ELR (cell line): ENCODE measurements at places on chromosomes 11 and 22.

GRCh38 chr22:50114221-50115021 lies 24.6 kb downstream of the MOV10L1 start:
- peak; percentile 69 for DNase-seq

GRCh38 chr11:134560066-134560465 lies 148.0 kb upstream of the B3GAT1 start:
- no peak for DNase-seq

- DNase-seq = no peak
These were observed 16.1 kb downstream of the SELENOO start for GRCh38 chr22:50216684-50217520.

DNA sequence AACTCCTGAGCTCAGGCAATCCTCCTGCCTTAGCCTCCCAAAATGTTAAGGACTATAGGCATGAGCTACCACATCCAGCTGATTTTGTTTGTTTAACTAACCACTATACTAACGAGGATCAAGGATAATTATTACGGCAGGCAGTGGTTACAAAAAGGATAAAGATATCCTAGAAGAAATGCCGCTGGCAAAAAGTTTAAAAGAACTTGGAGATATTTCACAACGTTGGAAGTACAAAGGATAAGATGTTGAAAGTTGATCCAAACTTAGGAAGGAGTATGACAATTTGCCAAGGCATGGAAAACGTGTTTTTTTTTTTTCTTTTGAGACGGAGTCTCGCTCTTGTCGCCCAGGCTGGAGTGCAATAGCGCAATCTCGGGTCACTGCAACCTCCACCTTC lies 13.4 kb downstream of the AP5B1 start:
- no peak for DNase-seq

DNA sequence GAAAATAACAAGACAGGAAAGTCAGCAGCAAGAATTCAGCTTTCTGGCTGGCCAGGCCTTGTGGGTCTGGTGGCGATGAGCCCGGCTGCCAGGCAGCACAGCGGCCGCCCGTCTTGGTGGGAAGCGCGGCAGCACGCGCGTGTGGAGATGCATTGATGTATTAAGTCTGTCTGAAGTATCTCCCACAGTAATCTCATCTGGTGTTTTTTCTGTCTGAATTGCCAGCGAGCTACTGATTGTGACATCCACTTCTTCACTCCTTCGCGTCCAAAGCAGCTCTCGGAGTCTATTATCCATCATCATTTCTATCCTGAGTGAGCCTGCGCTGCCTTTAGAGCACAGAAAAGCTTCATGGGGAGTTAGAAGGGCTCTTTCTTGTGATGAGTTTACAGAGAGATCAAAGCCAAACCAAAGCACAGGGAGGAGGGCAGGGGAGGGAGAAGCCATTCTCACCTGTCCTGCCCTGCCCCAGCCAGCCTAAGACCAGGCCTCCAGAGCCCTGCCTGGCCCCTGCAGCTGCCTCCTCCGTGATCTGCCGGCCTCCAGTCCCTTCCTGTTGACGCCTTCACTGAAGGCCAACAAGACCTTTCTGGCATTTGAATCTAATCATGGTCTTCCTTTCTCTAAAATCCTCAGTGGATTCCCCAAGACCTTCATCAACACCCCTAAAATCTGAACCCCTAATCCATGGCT lies 1419.0 kb downstream of the TBC1D22A start:
- DNase-seq = no peak

- DNase-seq = no peak
These were observed 17.2 kb upstream of the KLHL35 start for GRCh38 chr11:75450236-75450635.

- no peak for DNase-seq
These were observed at the start of gene SPDYC for GRCh38 chr11:65170058-65170534. TSS of gene SPDYC (plus strand) at chr11:65170233. CDS start at chr11:65171358, 1,125 bp downstream.

DNA sequence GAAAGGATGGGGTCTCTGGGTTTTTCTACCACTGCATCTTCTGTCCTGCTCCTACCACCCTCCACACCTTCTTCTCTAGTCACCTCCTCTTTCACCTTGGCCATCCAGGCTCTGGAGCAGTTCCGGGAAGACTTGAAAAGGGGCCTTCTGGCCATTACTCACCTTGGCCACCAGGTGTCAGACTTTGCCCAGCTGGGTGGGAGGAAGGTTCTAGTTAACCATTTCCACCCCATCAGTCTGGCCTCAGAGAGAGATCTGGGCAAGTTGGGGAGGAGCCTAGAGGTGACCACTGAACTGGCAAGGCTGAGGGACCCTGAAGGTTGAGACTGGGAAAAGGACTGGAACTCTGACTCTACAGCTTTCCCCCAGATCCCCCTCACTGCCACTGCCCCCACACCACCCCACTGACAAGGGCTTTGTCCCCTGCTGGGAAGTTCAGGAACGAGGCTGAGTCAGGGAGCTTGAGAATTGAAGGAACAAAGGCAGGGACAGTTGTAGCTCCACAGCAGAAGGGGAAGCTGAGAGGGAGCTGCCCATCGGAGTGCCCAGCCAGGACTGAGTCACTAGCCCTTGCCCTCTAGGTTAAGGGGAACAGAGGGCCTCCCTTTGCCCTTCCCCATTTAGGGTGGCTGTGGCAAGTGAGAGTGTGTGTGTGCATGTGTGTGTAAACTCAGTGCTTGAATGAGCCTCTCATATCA lies 3.7 kb upstream of the POLD4 start:
- peak; percentile 89 for DNase-seq

DNA sequence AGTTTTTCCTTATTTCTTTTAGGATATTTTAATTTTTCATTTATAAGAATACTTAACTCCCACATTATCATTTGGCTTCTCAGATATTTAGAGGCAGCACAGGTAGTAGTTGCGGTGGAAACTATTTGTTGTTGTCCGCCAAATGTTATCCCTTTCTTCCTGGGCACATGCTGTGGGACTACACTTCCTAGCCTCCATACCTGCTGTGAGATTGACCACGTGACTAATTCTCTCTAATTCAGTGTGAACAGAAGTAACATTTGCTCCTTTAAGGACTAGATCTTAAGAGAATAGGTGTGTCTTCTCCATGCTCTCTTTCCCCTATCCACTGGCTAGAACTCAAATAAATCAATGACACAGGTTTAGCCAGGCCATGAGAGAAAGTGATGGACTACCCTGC lies 136.5 kb downstream of the ATG16L2 start:
- no peak for DNase-seq

- no peak for DNase-seq
These were observed 41.4 kb downstream of the MED15 start for GRCh38 chr22:20548806-20549205.

GRCh38 chr11:119664063-119664572 lies 64.9 kb downstream of the NECTIN1 start:
- no peak for DNase-seq

DNA sequence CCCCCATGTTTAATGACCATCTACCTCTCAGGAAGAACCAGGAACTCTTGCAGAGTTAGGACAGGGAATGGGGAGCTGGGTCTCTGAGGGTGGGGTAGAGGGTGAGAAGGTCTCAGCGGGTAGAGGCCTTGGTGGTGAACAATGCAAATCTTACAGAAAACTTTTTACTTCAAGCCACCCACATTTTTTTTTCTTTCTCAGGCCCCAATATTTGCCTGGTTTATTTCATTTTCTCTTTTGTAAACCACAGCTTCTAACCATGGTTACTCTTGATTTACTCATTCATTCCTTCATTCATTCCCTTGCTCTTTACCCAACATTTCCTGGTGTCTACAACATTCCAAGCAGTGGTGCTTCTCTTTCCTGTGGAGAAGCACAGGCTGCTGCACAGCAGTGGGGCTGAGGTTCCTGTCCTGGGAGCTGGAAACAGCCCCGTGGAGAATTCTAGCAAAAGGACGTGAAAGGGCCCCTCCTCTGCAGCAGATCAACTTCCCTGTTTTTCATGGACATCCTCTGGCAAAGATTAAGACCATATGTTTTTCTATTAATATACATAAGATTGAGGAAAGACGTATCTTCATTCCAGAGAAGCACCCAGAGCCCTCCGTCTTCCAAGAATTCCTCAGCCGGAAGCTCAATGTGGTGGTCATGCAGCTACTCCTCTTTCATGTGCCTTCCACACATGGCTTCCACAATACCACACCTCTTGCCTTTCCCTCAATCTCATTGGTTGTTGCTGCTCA lies 224.4 kb upstream of the SESN3 start:
- no peak for DNase-seq

DNA sequence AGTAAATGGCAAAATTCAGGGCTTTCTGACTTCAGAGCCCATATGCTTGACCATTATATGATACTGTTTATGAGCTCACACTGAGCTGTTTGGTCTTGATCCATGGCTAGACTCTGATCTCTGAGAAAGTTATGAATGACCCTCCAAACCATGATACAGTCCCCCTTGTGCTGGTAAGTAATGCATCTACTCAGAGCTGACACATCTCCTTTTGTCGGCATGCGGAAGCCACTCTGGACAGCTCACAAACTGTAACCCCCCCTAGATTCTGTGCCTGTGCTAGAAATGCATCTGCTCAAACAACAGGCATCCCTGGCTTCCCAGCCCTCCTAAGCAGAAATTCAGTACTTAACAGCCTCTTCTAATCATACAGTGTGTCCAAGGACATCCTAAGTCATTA lies 150.8 kb upstream of the RAG2 start:
- DNase-seq = peak; percentile 84

GRCh38 chr22:41341990-41342389 lies 39.8 kb upstream of the TEF start:
- DNase-seq = peak; percentile 16

DNA sequence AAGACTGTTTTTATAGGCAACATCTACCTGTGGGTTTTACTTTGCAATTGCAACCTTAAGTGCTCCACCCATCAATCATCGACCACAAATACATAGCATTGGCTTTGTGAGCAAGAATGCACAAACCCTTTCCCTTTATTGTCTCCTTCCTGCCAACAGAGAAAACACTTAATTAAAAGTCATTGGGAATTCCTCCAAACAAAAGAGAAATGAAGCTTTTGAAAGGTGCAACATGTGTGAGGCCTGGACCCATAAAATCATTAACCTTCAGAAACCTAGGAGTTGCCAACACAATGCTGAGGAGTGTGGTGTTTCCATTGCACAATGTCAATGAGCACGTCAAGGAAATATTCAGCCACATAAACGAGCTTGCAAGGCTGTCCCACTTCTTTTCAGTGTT lies 223.2 kb downstream of the BLID start:
- peak; percentile 32 for DNase-seq

DNA sequence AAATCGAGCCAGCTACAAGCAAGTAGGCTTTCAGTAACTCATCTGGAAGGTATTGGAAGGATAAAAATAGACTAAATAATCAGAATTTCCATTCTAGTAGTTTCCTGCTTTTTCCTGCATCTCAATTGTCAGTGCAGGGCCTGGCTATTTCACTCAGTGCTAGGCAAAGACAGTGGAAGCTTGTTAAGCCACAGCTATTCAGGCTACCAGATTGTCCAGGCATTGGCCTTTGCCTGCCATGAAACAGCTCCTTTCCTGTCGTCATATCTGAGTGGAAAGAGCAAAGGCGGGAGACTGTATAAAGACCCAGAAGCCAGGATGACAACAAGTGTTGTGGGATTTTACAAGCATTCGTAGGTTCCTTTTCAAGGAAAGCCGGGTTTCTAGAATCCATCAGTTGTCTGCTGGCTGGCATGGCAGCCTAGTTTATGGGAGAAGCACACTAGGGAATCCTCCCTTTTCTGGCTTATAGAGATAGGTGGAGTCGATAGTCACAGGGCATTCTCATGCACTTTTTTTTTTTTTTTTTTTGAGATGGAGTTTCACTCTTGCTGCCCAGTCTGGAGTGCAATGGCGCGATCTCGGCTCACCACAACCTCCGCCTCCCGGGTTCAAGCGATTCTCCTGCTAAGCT lies 2.0 kb upstream of the TNRC6B start:
- DNase-seq = no peak

- DNase-seq = no peak
These were observed 21.1 kb downstream of the TEAD1 start for GRCh38 chr11:12695221-12695794.

- DNase-seq = no peak
These were observed 3.7 kb downstream of the RNH1 start for GRCh38 chr11:503179-503981.

DNA sequence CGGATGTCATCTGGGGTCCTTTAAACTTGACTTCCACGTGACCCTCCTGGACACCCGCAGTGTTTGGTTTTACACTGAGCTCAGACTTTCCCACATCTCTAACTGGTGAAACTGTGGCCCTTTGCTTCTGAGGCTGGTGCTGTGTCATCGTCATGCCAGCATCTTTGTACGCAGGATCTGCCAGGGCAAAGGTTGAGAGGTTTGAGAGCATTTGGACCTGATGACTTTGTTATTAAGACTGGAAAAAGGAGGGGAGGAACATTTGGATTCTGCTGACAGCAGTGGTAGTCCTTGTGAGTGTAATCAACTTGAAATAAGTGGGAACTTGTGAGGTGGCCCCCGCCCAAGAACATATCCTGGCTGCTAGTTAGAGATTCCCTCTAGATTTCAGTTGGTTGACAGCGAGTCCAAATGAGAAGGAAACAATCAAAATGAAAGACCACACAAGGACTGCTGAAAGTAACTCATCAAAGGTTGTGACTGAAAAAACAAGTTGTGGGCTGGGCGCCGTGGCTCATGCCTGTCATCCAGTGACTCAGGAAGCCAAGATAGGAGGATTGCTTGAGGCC lies 102.5 kb downstream of the KIAA1671 start:
- DNase-seq = peak; percentile 5

DNA sequence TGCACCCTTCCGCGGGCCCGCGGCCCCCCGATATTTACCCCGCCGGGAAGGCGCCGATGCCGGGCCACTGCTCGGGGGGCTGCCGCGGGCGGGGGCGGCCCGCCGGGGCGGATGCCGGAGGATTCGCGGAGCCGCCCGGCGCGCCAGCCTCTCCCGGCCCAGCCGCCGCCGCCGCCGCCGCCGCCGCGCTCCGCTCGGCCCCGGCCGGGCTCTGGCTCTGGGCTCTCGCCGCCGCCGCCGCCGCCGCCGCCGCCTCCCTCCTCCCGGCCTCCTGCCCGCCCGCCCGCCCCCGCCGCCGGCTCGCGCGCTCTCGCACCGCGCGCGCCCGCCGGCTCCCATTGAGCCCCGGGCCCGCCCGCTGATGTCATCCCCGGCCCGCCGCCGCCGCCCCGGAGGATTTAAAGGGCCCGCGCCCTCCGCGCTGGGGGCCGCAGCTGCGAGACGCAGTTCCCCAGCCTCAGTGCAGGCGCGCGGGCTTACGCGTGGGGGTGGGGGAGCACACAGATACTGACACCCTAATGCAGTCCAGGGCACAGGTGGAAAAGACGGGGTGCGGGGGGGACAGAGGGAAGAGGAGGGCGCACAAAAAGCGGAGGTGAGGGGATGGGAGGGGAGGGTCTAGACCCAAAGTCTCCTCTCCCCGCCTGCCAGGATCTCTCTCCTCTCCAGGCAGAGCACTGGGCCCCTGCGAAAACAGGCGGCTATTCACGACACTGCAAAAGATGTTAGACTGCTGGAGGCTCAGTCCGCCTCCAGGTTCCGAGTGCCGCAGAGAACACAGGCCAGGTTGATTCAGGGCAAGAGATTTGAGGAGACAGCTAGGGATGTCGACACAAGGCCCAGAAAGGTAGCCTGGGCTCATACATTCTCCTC lies at the start of gene CSNK1E:
TSS of gene CSNK1E (minus strand) at position 312 of the 873 bp plus-strand sequence. CDS start 3,276 bp downstream, outside the sequence.
- DNase-seq = peak; percentile 77

DNA sequence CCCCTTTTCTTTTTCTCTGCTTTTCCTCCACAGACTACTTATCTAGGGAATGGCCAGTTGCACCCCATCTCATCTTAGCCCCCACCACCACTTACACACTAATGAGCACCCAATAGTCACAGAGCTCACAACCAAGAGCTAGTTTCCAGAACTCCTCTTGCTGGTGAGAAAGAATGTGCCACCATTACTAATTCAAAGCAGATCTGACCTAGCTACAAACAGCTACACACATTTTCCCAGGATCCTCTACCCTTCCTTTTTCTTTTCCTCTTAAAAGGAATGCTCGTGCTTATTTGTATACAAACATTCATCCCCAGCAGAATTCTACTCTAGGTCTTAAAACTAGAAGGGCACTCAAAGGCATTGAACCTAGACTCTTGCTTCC lies 136.8 kb downstream of the CD44 start:
- no peak for DNase-seq
